ENCODE measurements at places on chromosomes 12 and 14.
A peak's percentile ranks its signal among the peaks of the same experiment; 100 is the strongest.

GRCh38 chr14:96538990-96539317 is 36.8 kb downstream of the PAPOLA start:
- DNase-seq = no peak

DNA sequence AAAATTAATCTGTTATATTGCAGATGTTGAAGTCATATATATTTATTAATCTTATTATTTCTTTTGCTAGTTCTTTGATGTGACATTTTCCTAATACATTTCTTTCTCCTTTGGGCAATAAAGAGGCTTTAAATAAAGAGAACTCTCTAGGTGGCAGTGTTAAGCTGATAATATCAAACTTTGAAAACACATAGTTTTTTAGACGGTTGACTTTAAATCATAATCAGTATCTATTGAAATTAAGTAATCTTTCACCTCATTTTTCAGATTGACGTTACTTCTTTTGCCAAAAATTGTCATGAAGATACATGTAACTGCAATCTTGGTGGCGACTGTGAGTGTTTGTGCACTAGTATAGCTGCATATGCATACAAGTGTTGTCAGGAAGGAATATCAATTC is 130.8 kb upstream of the PTPRQ start:
- no peak for DNase-seq

DNA sequence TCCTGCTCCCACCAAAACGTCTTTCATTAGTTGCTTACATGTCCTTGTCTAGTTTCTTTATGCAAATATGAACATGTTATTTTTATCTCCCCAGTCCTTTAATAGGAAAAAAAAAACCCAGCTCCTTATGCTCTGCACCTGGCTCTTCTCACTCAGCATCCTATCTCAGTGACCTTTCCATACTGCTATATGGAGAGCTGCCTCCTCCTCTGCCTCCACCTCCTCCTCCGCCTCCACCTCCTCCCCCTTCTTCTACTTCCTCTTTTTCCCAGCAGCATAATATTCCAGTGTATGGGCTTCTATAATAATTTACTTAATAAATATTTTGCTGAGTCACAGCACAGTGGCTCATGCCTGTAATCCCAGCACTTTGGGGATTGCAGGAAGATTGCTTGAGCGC is 31.5 kb downstream of the ABCB9 start:
- DNase-seq = no peak

DNA sequence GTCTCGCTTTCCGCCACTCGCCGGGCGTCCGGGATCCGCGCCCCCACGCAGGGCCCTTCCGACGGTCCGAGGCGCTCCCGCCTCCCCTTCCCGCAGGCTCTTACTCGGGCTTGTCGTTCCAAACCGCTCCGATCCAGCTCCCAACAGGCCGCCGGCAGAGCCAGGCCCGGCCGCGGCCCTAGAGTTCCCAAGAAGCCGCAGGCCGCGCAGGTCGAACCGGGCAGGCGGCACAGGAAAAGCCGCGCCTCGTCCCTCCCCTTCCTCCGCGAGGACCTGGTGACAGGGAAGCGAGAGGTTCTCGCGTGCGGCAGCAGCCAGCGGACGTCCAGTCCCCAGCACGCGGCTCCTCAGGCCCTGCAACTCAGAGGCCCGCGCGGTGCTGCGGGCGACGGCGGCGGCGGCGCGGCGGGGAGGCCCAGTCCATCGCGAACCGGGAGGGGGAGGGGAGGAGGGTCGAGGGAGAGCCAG is 272 bp downstream of the HECTD1 start:
- no peak for DNase-seq

GRCh38 chr14:52063052-52063462 is 5.8 kb downstream of the NID2 start:
- DNase-seq = no peak

- no peak for DNase-seq
Measured at GRCh38 chr12:83434600-83434999, 747.9 kb downstream of the TMTC2 start.

- no peak for DNase-seq
Measured at GRCh38 chr12:123681605-123682004, 10.7 kb downstream of the TCTN2 start.

- DNase-seq = no peak
Measured at GRCh38 chr12:6778217-6778573, 5.9 kb downstream of the LAG3 start.

DNA sequence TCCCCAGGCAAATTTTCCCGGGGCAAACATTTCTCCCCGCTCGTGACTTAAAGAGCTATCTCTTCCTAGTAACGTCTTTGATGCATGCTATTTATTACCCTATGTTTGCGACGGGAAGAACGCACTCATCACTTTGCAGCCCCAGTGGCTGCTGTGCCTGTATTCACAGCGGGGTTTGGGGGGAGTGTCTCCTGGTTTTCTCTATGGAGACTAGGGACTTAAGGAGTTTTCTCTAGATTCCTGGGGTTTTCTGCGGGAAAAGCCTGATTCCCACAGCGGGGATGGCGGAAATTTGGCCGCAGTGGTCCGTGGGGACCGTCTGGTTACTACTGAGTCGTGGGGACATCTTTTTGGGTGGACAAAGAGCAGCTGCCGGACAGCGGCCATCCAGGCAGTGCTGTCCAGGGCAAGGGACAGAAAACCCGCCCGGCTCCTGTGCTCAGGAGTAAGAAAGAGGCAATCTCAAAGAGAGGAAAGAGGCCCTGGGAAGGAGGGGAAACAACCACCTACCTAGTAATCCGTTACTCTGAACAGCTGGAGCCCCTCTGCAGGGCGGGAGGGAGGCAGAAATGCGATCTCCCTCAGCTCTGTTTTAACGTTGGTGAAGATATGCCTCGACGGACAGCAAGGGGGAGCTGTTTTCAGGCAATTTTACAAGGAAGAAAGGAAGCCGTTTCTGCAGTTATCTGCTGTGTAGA is 771 bp upstream of the AVPR1A start:
- DNase-seq = peak; percentile 14

GRCh38 chr12:114194956-114195355 is 211.0 kb downstream of the TBX5 start:
- no peak for DNase-seq
